NCI-H774 (cell line): ENCODE measurements at places on chromosomes 16 and 17.
A peak's percentile ranks its signal among the peaks of the same experiment; 100 is the strongest.

DNA sequence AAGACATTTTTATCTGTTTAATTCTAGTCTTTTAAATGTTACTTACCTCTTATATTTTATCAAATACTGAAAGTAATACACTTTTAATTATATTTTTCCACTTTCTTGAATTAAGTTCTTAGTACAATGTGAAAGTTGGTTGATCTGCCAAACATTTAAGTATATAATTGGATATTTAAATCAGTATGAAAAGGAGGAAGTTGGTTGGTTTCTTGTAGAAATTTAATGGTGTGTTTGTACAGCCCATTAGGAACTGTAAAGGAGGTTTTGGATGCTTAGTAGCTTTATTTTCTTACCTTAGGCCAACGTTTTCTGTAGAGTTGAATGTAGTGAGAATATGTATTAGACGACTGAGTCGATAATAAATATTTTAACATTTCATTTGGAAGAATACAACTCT lies 5.4 kb downstream of the NFATC3 start:
- DNase-seq, result no peak

GRCh38 chr16:49491771-49492761 lies 118.5 kb downstream of the C16orf78 start:
- peak; percentile 58 for DNase-seq

- DNase-seq, result peak; percentile 98
These were observed 73.9 kb downstream of the SPAG9 start for GRCh38 chr17:51046514-51047384.

DNA sequence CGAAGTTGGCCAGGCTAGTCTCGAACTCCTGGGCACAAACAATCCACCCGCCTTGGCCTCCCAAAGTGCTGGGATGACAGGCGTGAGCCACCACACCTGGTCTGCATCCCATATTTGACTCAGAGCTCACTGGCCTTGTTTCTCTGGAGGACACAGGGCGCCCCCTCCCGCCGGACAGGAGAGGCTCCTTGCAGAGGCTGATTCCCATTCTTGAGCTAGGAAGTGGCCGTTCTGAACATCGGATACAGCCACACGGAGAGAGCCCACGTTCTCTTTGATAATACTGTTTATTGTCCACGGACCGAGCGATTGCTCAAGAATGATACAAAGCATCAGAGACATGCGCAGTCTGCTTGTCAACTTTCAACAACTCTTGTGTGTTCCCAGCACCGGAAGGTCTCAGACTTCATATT lies 12.1 kb upstream of the USP36 start:
- no peak for DNase-seq

DNA sequence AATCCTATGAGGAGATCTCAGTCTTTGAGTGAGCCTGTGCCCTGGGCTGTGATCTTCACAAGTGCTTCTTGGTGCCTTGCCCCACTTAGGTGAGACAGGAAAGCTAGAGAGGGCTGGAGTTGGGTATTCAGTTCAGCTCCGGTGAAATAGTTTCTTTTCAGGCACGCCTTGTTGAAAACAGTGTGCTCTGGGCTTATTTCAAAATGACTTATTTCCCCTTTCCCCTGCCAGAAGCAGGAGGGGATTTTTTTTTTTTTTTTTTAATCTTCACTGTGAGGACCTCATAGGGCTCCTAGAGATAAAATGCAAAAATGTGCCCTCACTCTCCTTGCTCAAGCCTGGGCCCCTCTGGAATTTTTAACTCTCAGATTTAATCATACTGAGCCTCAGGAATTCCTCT lies 27.2 kb downstream of the MOSMO start:
- no peak for DNase-seq

GRCh38 chr17:50219342-50219741 lies 17.9 kb upstream of the COL1A1 start:
- no peak for DNase-seq

GRCh38 chr17:78796517-78796900 lies 14.4 kb upstream of the CYTH1 start:
- no peak for DNase-seq

DNA sequence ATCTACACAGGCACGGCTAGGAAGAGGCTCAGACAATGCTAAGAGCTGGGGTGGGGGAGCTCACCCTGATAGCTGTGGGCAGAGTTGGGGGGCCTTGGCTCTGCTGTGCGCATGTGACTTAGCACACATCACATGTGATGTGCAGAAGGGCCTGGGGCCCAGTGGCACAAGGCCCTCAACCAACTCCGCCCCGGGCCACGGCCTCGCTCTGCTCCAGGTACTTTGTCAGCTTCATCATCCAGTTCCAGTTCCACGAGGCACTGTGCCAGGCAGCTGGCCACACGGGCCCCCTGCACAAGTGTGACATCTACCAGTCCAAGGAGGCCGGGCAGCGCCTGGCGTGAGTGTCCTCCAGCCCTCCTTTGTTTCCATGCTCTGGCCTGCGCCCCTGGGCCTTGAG lies 19.3 kb downstream of the ACE start:
- DNase-seq, result no peak

GRCh38 chr17:343211-343610 lies 9.4 kb downstream of the RPH3AL start:
- no peak for DNase-seq

GRCh38 chr17:77441940-77442339 lies 301.2 kb downstream of the SEC14L1 start:
- no peak for DNase-seq

DNA sequence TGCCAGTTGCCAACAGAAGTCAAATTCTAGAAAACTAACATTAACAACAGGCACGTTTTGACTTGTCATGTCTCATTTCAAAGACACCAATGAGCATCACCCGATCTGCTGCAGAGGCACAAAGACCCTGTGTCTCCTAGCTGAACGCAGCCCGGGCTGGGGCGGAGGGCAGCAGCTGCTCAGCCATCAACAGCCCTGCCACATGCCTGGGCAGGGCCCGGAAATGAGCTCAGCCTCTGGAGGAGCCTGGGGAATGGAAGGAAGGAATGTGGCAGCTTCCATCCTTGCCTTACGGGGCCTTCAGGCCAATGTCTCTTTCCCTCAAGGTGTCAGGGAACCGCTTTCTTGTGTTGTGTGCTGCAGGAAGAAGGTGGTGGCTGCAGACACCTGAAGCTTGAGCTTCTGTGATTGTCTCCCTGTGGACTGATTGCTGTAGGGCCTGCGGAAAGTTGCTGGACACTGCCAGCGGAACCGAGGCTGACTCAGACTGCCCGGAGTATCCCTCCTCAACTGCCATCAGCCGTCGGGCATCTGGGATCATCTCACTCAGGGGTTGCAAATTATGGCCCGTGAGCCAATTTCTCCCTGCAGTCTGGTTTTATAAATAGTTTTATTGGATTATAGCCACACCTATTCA lies 7.3 kb downstream of the CDH13 start:
- DNase-seq, result no peak

DNA sequence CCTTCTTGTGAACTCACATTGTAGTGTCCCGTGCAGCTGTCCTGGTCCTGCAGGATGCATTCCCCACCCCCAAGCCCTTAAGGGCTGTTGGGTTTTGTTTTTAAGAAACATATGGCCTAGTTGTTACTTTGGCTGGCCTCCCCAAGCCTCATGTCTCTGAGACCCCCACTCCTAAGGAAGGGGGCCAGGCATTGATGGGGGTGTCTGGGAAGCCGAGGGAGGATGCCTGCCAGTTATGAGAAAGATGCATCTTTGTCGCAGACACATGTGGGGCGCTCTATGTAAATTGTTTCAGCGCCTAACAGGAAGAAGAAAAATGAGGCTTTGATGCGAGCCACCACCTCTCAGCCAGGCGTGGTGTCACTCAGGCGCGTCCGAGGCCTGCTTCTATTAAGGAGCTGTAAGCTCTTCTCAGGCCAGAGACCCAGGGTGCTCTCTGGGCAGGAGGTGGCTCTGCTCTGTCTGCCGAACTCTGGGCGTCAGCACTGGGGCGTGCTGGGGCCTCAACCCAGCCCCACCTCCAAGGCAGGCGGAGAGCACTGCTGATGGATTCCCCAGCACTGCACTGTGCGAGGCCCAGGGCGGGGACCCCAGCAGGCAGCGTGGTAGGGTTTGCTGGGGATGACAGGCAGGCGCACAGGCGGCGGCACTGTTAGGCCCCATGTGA lies 70.6 kb downstream of the SREBF1 start:
- no peak for DNase-seq

- DNase-seq, result no peak
These were observed 8.9 kb downstream of the NHERF2 start for GRCh38 chr16:2035431-2036199.

DNA sequence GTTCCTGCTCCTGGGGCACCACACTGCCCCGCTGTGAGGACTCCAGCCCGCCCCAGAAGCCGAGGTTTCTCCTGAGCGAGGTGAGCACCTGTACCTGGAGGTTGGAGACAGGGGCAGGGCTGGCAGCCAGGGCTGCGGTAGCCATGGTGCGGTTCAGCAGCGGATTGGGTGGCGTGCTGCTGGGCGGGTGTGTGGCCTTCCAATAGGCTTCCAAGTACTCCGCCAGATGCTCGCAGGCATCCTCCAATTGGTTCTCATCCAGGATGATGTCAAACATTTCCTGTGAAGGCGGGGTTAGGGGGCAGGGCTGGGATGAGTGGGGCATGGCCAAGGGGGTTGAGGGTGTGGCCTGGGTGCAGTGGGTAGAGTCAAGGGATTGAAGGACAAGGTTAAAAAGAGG lies 11.3 kb upstream of the ARL5C start:
- no peak for DNase-seq

DNA sequence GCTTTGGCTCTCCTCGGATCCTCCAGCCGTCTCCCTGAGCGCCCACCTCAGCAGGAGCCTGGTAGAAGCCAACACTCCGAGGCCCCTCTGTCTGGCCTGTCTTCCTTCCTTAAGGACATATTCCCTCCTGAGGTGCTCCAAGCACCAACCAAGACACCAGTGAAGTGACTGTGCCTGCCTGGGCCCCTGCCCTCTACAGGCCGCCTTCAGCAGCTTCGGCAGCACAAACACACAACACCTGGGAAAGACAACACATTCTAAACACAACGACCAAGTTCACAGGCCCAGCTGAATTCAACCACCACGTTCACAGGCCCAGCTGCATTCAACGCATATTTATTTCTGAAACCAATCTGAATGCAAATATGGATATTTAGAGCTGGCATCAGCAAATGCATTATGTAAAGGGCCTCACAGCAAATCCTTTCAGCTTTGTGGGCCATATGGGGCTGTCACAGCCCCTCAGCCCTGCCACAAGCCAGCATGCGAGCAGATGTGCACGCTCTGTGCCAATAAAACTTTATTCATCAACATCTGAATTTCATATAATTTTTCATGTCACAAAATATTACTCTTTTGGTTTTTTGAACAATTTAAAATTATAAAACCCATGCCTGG lies 12.2 kb downstream of the GALNS start:
- DNase-seq, result no peak

DNA sequence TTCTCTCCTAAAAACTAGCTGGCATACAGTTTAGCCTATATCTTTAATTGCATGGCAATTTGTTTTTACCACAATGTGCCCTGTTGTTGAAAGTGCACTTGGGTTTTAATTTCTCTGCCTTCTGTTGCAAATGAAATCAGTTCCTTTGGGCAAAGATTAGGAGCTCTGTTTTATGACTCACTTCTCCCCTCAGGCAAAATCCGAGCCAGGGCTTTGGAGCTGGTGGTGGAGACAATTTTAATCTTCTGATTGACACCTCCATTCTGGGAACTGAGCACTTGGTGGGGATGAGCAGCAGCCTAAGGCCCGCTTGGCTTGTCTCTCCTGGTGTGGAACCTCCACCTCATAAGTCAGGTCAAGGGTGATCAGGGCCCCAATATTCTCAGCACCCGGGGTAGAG lies 13.3 kb upstream of the MYH8 start:
- DNase-seq, result no peak

DNA sequence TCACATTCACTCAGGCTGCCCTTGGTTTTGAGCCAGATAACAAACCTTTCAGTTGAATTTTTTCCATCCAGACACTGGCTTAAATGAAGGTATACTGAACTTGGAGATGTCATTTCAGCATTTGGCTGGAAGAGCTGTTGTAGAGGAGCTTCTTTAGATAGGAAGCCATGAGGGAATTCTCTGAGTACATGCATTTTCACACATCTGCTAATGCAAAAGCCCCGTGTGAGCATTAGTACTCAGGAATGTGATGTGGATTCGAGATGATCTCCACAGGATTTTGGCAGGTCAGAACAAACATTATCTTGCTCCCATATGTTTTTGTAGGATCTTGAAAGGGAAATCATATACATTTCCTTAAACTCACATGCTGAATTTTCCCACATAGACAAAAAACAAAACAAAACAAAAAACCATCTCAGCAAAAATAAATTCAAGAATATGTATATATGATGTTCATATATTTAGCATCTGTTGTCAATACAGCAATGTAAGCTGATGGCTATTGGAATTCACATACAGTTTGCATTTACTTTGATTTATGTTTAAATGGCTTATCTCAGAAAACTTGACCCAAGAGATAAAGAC lies 277.2 kb upstream of the TBX2 start:
- DNase-seq, result no peak

GRCh38 chr16:49354991-49355390 lies 18.6 kb upstream of the C16orf78 start:
- no peak for DNase-seq
